ENCODE measurements at places on chromosomes 6 and 20.

- peak; percentile 20 for DNase-seq
These were observed 44.4 kb downstream of the CDS2 start for GRCh38 chr20:5171064-5171789.

DNA sequence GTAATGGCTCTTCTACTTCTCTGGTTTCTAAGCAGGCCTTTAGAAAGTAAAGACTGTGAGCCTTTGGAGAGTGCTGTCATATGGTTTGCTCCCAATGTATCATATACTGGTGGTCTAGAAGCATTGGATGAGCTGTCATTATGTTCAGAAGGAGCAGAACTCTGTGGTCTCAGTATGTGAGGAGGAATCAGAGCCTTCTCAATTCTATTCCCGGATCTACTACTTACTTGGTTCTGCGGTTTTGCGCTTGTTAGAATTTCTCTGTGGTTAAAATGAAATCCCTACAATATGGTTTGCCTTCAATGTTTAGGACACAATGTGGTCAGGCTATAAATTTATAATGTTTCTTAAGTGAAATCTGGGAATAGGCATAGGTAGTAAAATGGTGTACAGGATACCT, 64.6 kb downstream of the RWDD2A start:
- no peak for DNase-seq

GRCh38 chr6:5174244-5174643, 86.5 kb downstream of the LYRM4 start:
- DNase-seq = no peak

GRCh38 chr20:56949318-56949717, 317.1 kb downstream of the BMP7 start:
- DNase-seq = no peak

DNA sequence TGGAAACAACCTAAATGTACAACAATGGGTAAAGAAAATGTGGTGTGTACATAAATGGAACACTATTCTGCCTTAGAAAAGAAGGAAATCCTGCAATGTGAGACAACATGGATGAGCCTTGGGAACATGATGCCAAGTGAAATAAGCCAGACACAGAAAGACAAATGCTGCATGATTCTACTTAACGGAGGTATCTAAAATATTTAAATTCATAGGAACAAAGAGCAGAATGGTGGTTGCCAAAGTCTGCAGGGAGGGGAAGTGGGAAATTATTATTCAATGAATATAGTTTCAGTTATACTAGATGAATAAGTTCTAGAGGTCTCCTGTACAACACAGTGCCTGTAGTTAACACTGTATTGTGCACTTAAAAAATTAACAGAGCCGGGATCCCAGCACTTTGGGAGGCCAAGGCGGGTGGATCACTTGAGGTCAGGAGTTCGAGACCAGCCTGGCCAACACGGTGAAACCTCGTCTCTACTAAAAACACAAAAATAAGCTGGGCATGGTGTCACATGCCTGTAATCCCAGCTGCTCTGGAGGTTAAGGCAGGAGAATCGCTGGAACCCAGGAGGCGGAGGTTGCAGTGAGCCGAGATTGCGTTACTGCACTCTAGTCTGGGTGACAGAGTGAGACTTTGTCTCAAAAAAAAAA, 71.4 kb upstream of the SNX9 start:
- DNase-seq = no peak

DNA sequence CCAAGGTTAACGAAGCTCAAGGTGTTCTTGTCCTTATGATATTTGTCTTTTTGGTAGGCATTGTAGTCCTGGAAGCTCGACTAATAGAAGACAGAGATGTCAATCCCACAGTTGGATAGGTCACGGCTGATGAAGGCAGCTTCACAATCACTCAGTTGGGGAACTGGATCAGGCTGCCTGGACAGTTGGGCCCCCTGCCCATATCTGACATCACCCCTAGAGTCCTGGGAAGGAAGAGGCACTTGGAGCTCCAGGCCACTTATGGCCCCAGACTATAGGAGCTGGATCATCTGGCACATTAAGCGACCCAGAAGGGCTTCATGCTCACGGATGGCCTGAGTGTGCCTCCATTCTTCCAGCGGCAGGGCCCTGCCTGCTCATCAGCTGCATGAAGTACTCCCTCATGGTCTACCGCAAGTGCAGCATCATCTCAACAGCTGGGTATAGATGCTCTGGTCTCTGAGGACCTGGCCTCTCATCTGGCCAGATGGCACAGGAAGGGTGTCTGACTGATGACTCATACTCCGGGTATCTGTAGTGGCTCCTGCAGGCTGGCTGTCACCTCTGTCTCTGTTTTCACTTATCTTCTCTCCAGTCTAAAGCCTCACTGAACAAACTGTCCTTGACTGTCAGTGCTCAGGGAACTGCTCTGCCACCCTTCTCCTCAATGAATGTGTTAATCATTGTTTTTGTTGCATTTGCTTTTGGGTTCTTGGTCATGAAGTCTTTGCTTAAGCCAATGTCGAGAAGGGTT, 29.2 kb upstream of the SSR1 start:
- DNase-seq = peak; percentile 66

DNA sequence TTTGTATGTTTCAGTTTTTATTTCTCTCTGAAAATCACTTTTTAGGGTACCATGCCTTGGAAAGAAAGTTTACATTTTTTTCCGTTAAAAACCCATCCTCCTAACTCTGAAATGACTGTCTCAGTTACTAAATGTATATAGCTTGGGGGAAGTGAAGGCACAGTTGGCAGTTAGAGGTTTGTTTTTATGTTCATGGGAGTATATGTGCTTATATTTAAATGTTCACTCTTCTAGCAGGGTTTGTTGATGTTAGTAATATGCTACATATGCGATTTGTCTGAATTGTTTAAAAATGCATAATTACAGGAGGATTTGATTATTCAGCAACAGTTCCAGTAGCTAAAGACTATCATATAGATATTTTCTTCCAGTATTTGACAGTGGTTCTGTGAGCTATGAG, 31.1 kb downstream of the CDKAL1 start:
- no peak for DNase-seq

DNA sequence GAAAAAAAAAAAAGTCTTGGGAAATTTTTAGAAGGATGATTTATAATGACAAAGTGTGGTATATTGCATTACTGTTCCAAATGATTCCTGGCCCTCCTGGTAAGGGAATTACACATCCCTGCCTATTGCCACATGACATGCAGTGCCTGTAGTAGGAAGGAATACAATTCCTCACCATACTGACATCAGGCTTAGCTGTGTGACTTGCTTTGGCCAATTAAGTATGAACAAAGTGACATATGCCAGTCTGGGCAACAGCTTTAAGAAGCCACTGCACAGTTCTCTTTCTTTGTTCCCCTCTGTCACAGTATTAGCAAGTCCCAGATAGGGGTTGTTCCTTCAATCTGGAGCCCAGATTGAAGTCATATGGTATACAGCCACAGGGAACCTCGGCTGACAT, 100.5 kb downstream of the KIF13A start:
- DNase-seq = peak; percentile 61

- no peak for DNase-seq
These were observed 278.5 kb downstream of the CDKAL1 start for GRCh38 chr6:20812776-20813175.

DNA sequence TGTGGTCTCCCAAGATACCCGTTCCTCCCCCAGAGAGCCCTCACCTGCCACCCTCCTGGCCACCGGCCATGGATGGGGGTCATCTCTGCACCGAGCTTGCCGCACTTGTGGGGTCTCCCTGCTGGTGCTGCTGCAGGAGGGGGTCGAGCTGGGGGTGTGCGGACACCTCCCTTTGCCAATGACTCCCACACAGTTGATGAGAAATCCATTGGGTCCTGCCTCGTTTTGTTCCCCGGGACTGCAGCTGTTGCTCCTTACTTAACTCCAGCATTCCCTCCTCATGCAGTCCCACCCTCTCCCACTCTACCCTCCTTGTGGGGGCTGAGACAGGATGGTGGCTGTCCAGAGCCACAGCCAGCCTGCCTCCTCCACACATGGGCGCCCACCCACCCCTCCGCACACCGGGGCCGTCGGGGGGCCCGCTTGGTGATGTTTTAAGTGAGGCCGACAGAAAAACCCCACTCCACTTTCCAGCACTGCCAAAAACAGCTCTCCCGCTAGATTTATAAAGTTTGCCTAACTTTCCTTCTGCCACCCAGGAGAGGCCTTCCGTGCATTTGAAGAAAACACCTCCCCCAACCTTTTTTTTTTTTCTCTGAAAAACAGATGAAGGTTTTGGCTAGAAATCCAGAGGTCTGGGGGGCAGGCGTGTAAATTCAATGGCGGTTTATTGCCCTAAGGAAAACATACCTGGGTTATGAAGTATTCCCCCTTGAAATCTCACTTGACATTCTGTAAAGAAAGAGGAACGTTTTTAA, 53.5 kb upstream of the APCDD1L start:
- no peak for DNase-seq

GRCh38 chr6:17986656-17987446, 584 bp downstream of the KIF13A start:
- DNase-seq = no peak

- DNase-seq = no peak
These were observed 187.8 kb downstream of the SASH1 start for GRCh38 chr6:148530394-148530953.

GRCh38 chr20:50130995-50131394, 18.0 kb upstream of the UBE2V1 start:
- DNase-seq = no peak

DNA sequence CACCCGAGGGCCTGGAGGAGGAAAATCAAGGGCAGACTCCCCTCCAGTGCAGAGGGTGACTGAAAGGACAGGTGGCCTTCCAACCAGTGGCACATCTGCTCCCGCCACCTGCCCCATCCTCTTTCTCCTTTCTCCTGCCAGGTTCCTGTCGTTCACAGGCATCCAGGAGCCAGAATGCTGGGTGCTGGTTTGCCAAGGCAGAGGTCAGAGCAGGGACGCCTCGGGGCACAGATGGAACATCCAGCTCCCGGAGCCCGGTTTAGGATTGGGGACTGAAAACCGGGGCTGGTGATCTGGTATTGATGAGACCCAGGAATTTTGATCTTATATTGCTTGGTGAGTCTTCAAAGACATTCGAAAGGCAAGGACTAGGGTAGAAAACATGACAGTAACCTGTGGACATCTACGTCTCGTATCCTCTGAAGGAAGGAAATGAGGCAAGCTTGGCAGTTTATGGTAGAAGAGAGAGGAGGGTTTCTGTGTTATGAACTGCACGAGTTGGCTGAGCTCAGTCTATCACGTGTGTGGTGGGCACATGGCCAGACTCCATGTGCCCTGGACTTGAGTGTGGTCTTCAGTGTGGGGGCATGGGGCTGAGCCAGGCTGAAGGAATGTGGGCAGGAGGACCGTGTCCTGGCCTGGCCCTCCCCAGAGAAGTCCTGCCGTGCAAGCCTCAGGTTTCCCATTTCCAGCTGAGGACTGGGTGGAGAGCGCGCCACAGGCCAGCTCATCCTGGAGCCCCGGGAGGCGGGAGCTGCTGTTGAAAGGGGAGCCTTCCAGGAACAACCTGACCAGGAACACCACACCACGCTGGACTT, 74.2 kb downstream of the IRF4 start:
- no peak for DNase-seq

DNA sequence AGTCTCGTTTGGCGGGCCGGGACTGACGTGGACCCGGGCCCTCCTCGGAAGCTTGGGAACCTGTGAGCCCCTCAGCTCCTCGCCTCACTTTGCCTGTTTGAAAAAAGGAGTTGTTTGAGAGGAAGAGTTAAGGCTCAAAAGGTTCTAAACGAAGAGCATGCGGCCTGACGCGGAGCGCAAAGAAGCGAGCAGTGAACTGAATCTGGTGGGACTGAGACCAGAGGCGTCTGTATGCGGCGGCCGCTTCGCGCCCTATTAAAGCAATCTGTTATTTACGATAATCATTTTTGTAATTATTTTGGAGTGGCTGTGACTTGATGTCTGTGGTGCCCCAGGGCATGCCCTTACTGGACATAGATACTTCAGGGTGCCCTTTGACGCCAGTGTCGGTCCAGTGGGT, 3.3 kb upstream of the TFAP2C start:
- no peak for DNase-seq

- DNase-seq = no peak
These were observed 174.2 kb downstream of the TSHZ2 start for GRCh38 chr20:53146201-53146891.

DNA sequence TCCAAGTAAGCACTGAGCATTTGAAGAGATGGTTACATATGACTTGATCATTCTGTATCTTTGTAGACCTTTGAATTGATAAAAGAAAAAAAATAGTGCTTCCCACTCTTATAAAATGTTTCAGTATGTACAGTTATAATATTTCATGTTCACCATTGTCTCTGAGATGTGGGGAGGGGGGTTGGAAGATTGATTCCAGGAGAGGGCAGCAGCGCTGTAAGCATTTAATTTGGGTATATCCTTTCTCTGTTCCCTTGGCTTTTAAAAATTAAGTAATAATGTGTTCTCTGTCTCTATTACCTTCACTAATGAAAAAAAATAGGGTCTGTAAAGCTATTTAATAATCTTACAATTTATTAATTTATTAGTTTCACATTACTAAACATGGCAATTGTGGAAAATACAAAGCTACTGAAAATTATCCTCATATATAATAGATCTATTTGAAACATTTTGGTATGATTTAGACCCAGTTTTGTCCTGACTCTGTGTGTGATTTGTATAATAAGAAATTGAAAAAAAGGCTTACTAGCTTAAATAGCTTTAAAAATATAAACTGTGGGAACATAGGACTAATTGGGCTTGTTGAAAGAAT, 341.2 kb downstream of the CDKAL1 start:
- DNase-seq = no peak

GRCh38 chr6:33198159-33198852, 2.2 kb downstream of the RXRB start:
- DNase-seq = no peak

GRCh38 chr6:168299541-168300511, 19.8 kb downstream of the DACT2 start:
- DNase-seq = no peak

GRCh38 chr20:9686866-9687265, 152.0 kb downstream of the PAK5 start:
- no peak for DNase-seq

GRCh38 chr6:77774457-77774856, 121.6 kb downstream of the MEI4 start:
- no peak for DNase-seq

DNA sequence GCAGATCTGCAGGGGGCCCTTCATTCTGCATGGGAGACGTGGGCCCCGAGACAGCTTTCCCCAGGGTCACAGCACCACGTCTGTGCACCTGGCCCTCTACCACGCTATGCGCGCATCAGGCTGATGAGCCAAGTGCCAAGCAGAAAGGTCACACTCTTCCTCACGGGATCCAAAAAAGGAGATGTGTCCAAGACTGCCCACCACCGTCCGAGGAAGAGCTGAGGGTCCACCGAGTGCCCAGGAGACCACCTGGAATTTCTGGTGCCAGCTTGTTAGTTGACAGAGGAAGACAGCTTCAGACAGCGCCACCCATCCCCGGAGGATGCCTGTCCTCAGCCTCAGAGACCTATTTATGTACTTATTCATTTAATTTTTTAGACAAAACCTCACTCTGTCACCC, 77.6 kb upstream of the QKI start:
- no peak for DNase-seq

- no peak for DNase-seq
These were observed 67.6 kb upstream of the RIN2 start for GRCh38 chr20:19690462-19690861.
